ENCODE measurements at places on chromosomes 3 and 15. TPM values are rescaled to one million over a fixed set of nuclear protein-coding genes. Genes with fewer than 3 reads are reported as not detected.

Gene PDCD7
- 29.9 TPM for total RNA-seq

Gene RETNLB
- not detected for total RNA-seq

Gene KLHL40
- total RNA-seq: not detected

Gene CLSTN2
- total RNA-seq: 0.03 TPM

Gene MYO5C
- 5.2 TPM for total RNA-seq

Gene EHHADH
- total RNA-seq: 2.2 TPM

Gene GOLGA6L22
- not detected for total RNA-seq

Gene SMCO1
- total RNA-seq: not detected

Gene PIF1
- 16.2 TPM for total RNA-seq

Gene GHSR
- total RNA-seq: not detected

Gene DPH3
- 28.7 TPM for total RNA-seq

Gene GP5
- not detected for total RNA-seq
